ENCODE measurements at places on chromosomes 2 and 18.
A peak's percentile ranks its signal among the peaks of the same experiment; 100 is the strongest.

GRCh38 chr2:47798631-47799030 lies 15.7 kb downstream of the MSH6 start:
- no peak for DNase-seq

DNA sequence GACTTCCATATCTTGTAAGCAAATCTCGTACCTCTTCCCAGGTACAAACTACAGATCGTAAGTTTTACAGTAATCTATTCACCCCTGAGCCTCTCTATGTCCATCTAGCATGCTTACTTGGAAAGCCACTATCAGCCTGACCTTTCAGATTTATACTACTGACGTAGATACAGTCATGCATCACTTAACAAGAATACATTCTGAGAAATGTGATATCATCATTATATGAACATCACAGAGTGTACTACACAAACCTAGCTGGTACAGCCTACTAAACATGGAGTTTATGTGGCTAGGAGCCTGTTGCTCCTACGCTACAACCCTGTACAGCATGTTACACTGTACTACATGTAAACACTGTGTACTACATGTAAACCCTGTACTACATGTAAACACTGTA lies 293.2 kb upstream of the ZNF804A start:
- DNase-seq: no peak

GRCh38 chr18:8257851-8258434 lies 351.3 kb upstream of the RAB12 start:
- DNase-seq: no peak

GRCh38 chr2:181628590-181629585 lies 28.0 kb downstream of the CERKL start:
- DNase-seq: no peak

DNA sequence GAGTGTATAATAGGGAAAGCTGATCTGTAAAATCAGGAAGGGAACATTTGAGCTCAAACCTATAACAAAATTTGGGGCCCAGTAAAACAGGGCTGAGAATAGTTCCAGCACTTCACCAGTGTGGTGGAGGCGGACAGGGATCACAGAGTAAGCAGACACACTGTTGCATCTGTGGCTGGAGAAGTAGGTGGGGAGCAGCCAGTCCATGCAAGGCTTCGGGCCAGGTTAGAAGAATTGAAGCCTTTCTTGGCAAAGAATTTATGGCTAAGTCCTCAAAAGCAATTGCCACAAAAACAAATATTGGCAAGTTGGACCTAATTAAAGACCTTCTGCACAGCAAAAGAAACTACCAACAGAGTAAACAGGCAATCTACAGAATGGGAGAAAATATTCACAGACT lies 93.8 kb upstream of the ZBTB14 start:
- no peak for DNase-seq

DNA sequence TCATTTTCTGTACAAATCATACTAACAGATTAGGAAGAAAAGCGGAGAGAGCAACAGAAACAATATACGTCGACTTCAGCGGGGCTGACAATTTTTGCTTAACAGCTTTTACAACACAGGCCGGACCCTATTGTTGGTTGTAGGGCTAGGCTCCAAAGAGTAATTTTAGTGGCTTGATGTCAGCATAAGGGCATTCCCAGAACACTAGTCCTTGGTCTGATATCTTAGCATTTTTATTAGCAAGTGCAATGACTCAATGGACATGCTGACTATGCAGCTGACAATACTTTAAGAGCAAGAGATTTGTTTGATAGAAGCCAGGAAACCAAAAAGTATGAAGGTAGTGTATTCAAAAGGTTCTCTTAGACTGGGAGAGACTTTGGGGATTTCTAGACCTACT lies 209.9 kb downstream of the LNPK start:
- no peak for DNase-seq

DNA sequence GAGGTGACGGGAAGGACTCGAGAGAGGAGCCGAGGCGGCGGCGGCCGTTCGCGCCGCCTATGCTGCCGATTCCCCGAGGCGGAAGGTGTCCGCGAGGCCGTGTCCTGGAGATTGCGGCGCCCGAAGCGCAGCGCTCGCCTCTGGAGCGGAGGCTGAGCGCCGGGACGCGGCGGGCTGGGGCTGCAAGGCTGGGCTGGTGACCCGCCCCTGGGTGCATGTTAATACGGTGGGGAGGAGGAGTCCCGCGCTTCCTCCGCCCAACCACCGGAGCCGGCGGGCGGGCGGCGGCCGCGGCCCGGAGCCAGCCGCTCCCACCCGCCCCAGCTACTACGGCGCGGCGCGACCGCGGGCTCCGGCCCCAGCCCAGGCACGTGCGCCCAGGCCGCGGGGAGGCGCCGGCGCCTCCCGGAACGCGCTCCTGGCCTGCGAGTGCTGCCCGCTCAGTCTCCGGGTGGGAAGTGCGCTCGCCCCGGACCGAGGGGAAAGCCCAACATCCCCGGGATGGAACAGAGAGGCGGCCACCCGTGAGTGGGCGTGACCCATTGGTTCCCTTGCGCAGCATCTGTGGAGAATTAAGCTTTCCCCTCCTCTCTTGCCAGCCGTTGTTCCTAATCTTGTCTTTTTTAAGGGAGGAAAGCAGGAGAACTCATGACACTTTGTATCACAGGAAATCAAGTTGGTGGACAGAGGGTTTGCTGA lies at the start of gene DLGAP1:
TSS of gene DLGAP1 (minus strand) at position 195 of the 699 bp plus-strand sequence.
- peak; percentile 1 for DNase-seq

DNA sequence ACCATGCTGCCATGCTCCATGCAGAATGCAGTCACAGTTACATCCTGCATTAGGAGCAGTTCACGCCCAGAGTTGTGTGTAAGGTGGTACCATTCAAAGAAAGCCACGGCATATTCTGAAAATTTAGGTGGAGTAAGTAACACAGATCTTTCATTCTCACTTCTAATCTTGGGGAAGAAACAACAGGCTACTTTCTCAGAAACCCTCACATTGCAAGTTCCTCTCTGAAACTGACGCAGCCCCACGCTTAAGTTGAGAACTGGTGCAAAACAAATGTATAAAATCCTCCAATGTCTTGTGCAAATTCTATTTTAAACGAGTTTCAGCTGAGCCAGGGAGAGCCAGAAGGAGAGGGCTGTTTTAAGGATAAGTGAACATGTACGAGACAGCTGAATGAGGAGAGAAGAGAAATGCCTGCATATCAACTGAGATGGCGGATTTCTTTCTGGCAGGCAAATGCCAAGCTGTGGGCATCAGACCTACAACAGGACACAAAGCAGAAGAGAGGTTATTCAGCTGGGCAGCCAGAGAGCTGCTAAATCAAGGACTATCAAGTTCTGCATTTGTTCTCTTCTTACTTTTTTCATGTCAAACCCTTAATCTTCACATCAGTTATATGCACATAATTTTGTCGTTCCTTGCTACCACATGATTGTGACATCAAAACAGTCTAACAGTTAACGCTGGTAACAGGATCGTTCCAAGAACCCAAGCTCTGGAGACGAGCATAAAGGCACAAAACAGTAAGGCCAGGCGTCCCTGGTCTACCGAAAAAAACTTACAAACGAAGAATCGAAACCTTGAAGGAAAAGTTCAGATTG lies 6.4 kb downstream of the ARL4C start:
- DNase-seq: no peak

- DNase-seq: no peak
These were observed 42.0 kb upstream of the SLC35G4 start for GRCh38 chr18:11567396-11567795.

Measured in fibroblast of mammary gland (primary cell).